HFF-Myc (cell line): ENCODE measurements at places on chromosomes 2 and 18.

DNA sequence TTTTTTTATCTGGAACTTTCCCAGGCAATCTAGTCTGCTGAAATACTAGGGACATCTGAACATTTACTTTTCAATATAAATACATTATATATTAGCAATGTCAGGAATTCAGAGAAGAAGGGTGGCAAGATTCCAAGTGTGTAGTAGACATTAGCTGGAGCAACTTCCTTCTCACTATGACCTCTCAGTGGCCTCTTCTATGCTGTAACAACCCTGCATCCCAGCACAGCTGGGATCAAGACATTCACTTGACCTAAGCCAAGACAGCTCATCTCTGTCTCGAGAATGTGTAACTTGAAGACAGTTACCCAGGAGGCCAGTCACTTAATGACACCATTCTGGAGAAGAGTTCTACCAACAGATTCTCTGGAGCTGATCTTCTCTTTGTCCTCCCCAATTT, 61.7 kb upstream of the RALBP1 start:
- peak; percentile 14 for DNase-seq

- no peak for DNase-seq
Observed at GRCh38 chr2:218859988-218860831, 605 bp downstream of the WNT6 start.

DNA sequence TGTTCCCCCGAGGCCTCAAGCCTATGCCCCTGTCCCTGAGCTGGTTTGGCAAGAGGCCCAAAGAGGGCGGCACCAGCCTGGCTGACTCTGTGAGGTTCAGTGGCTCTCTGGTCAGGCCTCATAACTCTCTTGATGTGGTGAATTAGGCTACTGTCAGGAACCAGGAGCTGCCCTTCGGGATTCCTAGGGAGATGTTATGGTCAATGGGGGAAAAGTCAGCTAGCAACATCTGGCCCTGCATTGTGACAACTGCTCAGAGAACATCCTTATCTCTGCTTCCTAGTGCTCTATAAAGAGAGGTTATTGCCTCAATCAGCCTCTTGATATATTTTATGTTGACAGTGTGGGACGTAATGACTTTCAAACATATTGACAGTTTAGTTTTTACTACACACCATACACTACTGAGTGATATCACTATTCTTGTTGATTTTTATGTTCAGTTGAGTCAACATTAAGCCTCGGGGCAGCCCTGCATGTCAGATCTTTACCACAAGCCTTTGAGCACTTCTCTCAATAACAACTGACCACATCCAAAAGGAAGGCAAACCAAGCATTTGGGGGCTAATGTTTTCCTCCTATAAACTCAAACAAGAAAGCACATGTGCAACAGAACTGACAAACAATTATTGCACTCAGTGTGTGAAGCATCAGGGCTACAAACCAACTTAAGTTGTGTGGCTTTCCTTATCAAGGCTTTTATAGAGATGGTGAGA, 448.3 kb upstream of the SLC14A2 start:
- peak; percentile 61 for DNase-seq

GRCh38 chr2:176978921-176979320, 233.7 kb upstream of the HNRNPA3 start:
- no peak for DNase-seq

GRCh38 chr2:212523756-212524155, 14.8 kb downstream of the ERBB4 start:
- DNase-seq: no peak

DNA sequence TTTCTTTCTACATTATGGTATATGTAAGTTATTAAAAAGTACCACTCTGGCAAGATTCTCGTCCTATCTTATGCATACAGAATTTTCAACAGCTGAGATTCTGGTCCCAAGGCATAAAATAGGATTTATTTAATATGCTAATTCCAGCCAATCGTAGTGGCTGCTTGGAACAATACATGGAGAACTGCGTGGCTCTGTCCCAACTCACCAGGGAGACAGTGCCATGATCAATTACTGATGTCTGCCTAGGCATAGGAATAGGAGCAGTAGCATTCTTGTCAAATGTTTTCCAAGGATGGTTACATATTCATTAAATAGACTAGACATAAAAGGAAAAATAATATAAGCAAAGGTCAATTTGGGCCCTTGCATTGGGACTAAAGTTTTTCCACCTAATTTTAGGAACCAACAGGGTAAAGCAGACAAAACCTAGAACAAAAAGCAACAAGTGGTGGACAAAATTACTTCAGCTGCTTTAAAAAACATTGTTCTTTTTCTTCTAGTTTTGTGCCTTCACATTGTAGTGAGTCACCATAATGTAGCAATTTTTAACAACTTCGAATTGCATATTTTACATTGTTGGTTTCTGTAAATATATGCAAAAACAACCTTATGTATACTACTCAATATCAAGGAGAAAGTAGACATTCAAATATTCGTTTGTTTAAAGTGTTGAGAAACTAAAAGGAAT, 232.8 kb upstream of the ATP5MC3 start:
- no peak for DNase-seq
